ENCODE measurements at places on chromosomes 2 and 18. TPM values are rescaled to one million over a fixed set of nuclear protein-coding genes. Genes with fewer than 3 reads are reported as not detected.

Gene SPIRE1
- 0.29 TPM for total RNA-seq

Gene NGEF
- 0.12 TPM for total RNA-seq

Gene SP5
- total RNA-seq, result not detected

Gene SERPINB12
- total RNA-seq, result not detected

Gene ABHD1
- total RNA-seq, result not detected

Gene CERKL
- not detected for total RNA-seq

Gene DSC3
- not detected for total RNA-seq

Gene NAT8
- not detected for total RNA-seq

Gene WNT10A
- 0.15 TPM for total RNA-seq

Gene RNU2-63P
- 13.3 TPM for total RNA-seq

Gene PPM1G
- 98.3 TPM for total RNA-seq

Gene COL4A4
- 0.03 TPM for total RNA-seq

Gene HOXD3
- total RNA-seq, result not detected

Gene TMEM247
- not detected for total RNA-seq

Gene MROH2A
- not detected for total RNA-seq

Gene KLHL41
- total RNA-seq, result not detected

Gene DSC2
- not detected for total RNA-seq

Gene ALK
- not detected for total RNA-seq

Gene CTAGE1
- not detected for total RNA-seq

Gene PRKCE
- total RNA-seq, result 11.3 TPM

Gene SERPINB3
- not detected for total RNA-seq

Gene MYO5B
- not detected for total RNA-seq

Gene UGT1A8
- total RNA-seq, result not detected

Gene ANKRD53
- not detected for total RNA-seq

Gene GAD1
- 0.38 TPM for total RNA-seq

Gene CCNT2
- 40.3 TPM for total RNA-seq

Gene GPR39
- total RNA-seq, result not detected

Gene STARD6
- total RNA-seq, result not detected

Gene SERPINB5
- not detected for total RNA-seq

Gene DNAJC5G
- total RNA-seq, result not detected

Gene AKAIN1
- total RNA-seq, result not detected

Gene CIDEA
- not detected for total RNA-seq

Gene KLHL14
- total RNA-seq, result not detected

Gene EMILIN1
- 1.1 TPM for total RNA-seq

Gene LIMS1
- 44.9 TPM for total RNA-seq

Gene FIGN
- not detected for total RNA-seq

Gene CD8B
- 2.6 TPM for total RNA-seq

Gene CPO
- not detected for total RNA-seq

Gene HRH4
- 0.17 TPM for total RNA-seq

Gene CIB4
- not detected for total RNA-seq

Gene LIMS3
- 2.5 TPM for total RNA-seq

Gene DUSP19
- total RNA-seq, result 0.73 TPM

Gene GLI2
- total RNA-seq, result 0.88 TPM

Gene RGPD3
- total RNA-seq, result 0.19 TPM

Gene EVX2
- total RNA-seq, result not detected

Gene HOXD12
- not detected for total RNA-seq

Measured in activated naive CD4-positive, alpha-beta T cell treated with anti-CD3 and anti-CD28 coated beads, Interleukin-2, amount 10 ng/mL, durations not matched to agents 5 hours and 36 hours (primary cell).